Stimulated activated CD4-positive, alpha-beta T cell treated with anti-CD3 and anti-CD28 coated beads, Interleukin-15, amount 100 ng/mL, for 1 hour (primary cell): ENCODE measurements at places on chromosomes 2 and 18.

- no peak for DNase-seq
Measured at GRCh38 chr2:86446060-86446459, 4.9 kb downstream of the KDM3A start.

DNA sequence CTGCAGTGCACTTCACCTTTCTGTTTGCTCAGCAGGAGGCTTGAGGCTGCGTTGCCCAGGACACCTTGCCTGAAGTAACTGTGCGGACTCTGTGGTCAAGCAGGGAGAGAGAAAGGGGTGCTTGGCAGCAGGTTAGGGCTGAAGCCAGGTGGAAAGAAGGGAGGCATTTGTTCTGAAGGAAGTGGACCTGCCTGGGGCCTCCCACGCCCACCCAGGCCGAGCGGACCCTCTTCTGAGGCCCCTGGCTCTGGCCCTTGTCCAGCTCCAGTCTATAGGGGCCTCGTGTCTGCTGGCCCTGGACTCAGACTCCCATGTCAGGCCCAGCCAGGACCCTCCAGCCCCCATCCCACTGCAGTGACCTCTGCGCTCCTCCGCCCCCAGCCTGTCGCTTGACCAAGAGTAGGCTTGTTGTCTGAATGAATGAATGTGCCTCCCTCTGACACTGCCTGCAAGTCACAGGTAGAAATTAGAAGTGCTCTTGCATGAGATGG, 2.5 kb downstream of the SNED1 start:
- DNase-seq: no peak

- DNase-seq: no peak
Measured at GRCh38 chr2:66929632-66930338, 467.3 kb upstream of the ETAA1 start.

- DNase-seq: no peak
Measured at GRCh38 chr2:20515290-20516220, 68.7 kb downstream of the RHOB start.

GRCh38 chr18:77905449-77906055, 655.9 kb downstream of the GALR1 start:
- DNase-seq: no peak

GRCh38 chr2:164126960-164127660, 391.3 kb upstream of the FIGN start:
- no peak for DNase-seq

- no peak for DNase-seq
Measured at GRCh38 chr2:191349990-191350389, 104.8 kb downstream of the MYO1B start.

DNA sequence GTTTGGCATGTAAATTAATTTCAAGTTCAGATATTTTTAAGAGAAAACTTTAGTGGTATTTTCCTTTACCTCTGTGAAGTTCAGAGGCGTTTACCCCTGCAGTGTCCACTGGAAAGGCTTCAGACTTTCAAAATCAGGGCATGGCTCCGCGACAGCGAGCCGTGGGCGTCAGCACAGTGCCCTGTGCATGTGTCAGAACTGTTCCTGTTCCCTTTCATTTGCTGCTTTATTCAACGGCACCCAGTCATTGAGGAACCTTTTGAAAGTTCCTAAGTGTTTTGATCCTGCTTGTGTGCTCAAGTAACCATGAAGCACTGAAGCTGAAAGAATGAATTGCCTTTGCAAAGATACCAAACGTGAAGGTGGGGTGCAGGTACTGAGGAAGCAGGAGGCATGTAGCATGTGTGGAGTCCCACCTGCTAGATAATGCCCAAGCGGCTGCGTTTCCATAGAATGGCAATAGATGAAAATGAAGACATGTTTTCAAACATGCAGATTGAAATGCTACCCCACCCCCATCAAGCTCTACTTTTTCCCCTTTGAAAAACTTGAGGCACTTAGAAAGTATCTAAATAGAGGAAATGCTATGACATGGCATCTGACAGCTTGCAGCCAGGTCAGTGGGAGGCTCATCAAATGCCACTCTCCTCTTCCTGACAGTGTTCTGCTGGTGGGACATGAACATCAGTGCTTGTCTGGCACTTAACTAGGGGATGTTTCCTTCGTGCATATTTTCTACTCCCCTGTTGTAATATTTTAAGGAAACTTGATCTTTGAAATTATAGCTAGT, 148.6 kb downstream of the ZNF236 start:
- DNase-seq: no peak

DNA sequence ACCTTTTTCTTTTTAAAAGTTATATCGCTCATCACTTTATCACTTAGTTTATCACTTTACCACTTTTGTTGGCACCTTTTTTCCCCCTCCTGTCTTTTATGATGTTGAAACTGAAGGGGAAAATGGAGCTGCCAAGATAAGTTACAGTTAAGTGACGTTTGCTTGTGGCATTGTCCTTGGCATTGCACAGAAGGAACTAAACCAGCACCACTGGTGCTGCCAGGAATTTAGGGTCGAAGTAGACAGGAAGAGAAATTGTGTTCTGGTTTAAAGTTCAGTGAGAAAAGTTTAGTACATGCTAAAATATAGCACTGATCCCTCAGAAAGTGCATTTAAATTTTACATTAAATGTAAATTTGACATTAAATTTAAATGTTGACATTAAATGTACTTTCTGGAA, 49.9 kb downstream of the MYO1B start:
- DNase-seq: no peak

- no peak for DNase-seq
Measured at GRCh38 chr18:12301263-12302005, 6.6 kb upstream of the TUBB6 start.

GRCh38 chr2:158234497-158234896, 132.8 kb downstream of the UPP2 start:
- no peak for DNase-seq

DNA sequence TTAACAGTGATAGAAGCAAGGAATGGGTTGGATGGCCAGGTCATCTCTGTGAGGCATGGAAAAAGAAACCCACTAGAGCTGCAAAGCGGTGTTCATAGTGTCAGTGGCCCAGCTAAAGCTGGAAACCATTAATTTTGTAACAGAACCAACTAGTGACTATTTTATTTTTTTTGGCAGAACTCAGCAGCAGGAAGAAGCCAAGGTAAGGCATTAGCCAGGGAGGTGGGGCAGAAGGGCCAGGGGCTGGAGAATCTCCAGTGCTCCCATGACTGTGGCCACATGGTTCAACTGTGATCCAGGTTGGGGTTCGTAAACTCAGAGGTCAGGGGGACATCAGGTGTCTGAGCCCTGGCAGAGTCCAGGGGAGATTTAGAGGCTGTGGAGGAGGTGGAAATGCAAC, 25.9 kb upstream of the YES1 start:
- DNase-seq: no peak

DNA sequence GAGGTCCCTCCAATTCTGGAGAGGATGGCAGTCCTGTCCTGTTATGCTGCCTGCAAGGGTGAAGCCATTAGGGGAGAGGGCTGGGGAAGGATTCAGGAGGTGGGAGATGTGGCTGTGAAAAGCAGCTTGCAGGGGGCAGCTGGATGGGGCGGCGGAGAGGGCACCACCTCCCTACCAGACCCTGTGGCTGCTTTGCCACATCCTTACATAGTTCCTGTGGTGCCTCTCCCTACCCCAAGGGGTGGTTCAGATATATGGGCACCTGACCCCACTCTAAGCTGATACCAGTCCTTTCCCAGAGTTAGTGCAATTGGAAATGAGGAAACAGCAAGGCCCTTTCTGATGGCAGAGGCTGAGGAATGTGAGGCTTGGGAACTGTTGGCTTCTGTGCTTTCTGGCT, 6.1 kb upstream of the ACOXL start:
- DNase-seq: no peak

GRCh38 chr2:178082408-178083045, 9.9 kb upstream of the PDE11A start:
- DNase-seq: no peak

- DNase-seq: no peak
Measured at GRCh38 chr2:230784795-230785194, 72.2 kb downstream of the CAB39 start.

DNA sequence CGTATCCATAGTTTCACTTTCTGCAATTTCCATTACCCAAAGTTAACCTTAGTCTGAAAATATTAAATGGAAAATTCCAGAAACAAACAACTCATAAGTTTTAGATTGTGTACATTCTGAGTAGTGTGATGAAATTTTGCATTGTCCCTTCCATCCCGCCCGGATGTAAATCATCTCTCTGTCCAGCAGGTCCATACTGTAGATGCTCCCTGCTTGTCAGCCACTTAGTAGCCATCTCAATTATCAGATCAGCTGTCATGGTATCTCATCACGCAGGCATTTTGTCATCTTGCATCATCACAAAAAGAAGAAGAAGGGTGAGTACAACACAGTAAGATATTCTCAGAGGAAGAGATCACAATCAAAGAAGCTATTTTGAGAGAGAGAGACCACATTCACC, 185.0 kb upstream of the STK17B start:
- no peak for DNase-seq

DNA sequence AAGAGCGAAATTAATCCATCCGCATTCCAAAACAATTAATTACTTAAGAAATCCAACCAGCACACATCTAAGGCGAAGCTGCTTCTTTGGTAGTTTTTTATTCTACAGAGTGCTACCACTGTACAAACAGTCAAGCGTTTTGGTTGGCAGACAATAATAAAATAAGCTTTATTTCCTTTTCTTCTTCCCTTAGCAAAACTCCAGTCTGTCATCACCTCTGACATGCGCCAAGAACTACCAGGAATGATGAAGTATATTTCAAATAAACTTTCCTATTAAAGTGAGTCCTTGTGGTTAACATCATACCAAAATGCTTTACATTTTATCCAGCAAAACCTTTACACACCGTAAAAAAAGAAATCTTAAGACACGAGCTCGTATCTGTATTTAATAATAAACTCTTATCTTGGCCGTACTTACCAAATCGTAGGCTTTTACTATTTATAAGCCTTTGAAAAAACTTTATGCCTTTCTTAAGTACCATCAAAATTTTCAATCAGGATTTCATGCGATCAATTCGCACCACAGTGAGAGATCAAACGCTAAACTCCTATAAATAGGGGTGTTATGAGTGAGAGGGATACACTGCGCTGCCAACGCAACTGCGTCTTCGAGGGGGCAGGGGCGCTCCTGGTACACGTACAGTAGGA, 1.3 kb downstream of the ATL2 start:
- no peak for DNase-seq

DNA sequence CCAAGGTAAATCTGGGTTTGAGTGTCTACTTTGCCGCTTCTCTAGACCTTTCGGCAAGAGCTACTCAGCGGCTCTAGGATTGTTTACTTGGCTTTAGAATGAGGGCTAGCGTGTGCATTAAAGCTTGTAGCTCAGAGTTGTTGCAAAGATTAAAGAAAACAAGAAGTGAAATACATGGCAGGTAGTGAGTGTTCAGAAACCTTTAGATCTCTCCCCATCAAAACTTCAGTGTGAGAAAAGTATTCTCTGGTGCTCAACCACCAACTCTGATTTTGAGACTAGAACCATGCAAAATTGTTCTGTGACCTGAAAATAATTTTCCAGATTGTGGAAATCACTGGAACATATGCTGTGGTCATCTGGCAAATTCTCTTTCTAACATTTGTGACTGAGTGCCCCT, 512.0 kb downstream of the CMPK2 start:
- DNase-seq: no peak

GRCh38 chr2:122851972-122852531, 1096.6 kb downstream of the TSN start:
- DNase-seq: no peak

GRCh38 chr2:238287737-238288649, at the start of gene PER2:
PER2 (minus strand) TSS chr2:238288610; CDS start chr2:238277936, 10,674 bp downstream.
- DNase-seq: no peak

DNA sequence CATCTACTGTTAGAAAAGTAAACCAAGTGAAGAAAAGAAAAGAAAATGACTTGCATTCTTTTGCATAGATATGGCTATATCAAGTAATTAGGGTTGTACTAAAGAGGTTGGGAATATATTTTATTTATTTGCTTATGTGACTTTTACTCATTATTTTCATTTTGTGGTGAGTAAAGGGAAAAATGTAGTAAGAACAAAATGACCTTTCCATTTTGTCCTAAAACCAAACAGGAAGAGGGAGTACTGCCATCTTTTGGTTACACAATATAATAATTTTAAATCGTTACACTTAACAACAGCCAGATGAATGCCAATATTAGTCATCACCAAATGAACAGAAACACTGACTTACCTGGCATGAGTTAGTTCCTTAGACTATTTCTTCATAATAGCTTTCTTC, 47.3 kb upstream of the NDUFV2 start:
- no peak for DNase-seq

GRCh38 chr2:53672881-53673522, 94.6 kb upstream of the CHAC2 start:
- no peak for DNase-seq

DNA sequence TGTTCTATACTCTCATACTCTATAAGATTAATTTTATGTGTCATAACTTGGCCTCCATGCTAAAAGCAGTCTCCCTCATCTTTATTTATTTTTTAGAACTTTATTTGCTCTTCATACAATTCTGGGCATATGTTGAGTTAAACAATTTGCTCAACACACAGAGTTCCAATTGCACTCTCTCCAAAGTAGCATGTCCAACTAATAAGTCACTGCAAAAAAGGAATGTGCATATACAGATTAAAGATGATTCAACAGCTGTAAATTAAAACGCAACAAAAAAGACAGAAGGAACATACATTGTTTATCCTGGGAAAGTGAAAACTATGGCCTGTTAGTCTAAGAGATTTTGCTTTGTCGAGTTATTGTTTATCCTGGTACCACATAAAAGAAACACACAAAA, 277.7 kb upstream of the ACVR2A start:
- no peak for DNase-seq

DNA sequence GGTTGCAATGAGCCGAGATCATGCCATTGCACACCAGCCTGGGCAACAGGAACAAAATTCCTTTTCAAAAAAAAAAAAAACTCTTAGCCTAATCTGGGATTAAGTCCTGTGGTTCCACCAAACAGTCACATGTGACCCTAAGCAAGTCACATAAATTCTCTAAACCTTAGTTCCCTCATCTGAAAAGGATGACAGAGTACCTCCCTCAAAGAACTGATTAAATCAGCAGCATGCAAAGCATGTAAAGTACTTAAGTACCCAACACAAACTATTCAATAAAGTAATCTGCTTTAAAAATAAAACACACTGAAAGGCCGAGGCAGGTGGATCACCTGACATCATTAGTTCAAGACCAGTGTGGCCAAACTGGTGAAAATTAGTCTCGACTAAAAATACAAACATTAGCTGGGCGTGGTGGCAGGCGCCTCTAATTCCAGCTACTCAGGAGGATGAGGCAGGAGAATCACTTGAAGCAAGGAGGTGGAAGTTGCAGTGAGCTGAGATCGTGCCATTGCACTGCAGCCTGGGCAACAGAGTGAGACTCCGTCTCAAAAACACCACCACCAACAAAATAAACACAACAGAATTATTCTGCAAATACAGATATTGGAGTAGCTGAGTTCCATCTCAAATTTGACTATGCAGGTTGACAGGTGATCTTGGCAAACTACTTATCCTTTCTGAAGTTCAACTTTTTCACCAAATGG, 7.0 kb downstream of the USP34 start:
- no peak for DNase-seq

- no peak for DNase-seq
Measured at GRCh38 chr2:136128366-136128765, 10.4 kb upstream of the CXCR4 start.
